ENCODE measurements at places on chromosomes 4 and X. TPM values are rescaled to one million over a fixed set of nuclear protein-coding genes. Genes with fewer than 3 reads are reported as not detected.

GRCh38 chr4:102585329-102585728 lies 84.2 kb downstream of the NFKB1 start:
- peaks cover 87% of the 10 kb centered on the region for H3K4me1 ChIP-seq
- peaks cover 84% of the 10 kb centered on the region for H3K36me3 ChIP-seq
- DNase-seq: no peak

- H3K4me1 ChIP-seq: no peaks in the 10 kb centered on the region
- no peaks in the 10 kb centered on the region for H3K36me3 ChIP-seq
- H3K27me3 ChIP-seq: peaks cover 19% of the 10 kb centered on the region
- no peak overlapping the region for H3K4me3 ChIP-seq
Measured at GRCh38 chr4:107806196-107806595, 18.5 kb upstream of the SGMS2 start.

DNA sequence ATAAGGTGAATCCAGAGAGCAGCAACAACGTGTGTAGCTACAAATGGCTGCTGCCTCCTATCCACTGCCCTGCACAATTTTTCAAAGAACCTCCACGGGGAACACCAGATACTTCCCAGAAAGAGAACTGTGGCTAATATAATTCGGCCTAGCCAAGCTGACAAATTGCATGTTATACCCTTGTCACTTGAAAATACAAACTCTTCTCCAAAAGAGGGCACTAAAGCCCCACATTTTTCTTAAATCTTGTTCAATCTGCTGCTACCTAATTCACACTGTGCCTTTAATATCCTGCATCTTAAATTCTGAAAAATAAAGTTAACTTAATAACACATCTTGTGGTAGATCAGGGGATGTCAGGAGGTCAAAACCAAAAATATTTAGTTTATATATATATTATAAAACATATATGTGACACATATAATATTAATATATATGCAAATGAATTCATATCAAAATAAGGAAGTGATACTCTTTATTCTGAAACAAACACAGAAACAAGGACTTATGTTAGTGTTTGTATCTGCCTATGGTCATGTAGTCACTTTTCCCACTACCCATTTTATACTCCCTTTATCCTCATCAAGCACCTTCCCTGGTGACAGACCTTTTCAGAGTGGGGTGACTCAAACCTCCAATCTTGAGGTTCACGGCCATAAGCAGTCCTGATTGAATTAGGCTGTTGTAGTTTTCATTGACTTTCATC lies 24.1 kb downstream of the CT45A1 start:
- H3K27me3 ChIP-seq: no peaks in the 10 kb centered on the region
- H3K27ac ChIP-seq: no peak overlapping the region
- no peak overlapping the region for H3K4me3 ChIP-seq
- no peaks in the 10 kb centered on the region for H3K36me3 ChIP-seq
- no peaks in the 10 kb centered on the region for H3K4me1 ChIP-seq

DNA sequence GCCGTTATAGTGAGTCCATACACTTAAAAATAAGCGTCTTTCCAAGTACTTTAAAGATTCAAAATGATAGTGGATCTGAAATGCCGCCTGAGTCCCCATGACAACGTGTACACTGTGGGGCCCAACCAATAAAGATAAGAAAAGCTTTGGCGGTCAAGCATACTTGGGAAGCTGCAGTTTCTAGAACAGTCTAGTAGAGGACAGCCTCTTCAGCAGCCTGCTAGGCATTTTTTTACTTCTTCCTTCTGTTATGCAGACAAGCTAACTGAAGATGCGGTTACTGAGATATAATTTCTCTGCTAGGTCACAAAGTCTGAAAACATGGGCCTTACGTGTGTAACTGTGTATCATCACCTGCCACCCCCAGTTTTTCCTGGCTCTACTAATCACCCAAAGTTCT lies 402 bp upstream of the UPRT start:
- peaks cover 14% of the 10 kb centered on the region for H3K36me3 ChIP-seq
- peak overlapping the region; percentile 89 for H3K4me3 ChIP-seq
- H3K27me3 ChIP-seq: no peaks in the 10 kb centered on the region
- H3K4me1 ChIP-seq: peaks cover 30% of the 10 kb centered on the region
- DNase-seq: no peak
- H3K27ac ChIP-seq: peak overlapping the region; percentile 94

DNA sequence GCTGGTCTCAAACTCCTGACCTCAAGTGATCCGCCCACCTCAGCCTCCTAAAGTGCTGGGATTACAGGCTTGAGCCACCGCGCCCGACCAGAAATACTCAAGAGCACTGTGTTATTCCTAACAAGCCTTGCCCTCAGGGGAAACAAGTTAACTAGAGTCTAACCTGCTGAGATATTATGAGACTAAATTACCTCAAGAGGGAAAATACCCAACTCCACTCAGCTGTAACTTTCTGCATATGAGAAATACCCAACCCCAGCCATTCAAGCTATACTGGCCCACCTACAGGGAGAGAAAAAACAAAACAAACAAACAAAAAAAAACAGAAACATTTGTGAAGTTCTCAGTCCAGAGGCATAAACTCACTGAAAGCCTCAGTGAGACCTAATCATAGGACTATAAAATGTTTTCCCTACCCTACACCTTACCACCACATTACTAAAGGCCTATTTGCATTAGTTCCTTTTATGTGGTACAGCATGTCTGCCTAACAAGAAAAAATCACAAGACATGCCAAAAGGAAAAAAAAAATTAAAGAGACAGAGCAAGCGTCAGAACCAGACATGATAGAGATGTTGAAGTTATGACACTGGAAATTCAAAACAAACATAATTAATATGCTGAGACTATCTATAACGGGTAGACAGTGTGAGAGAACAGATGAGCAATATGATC lies 876.0 kb downstream of the FSTL5 start:
- H3K27me3 ChIP-seq: no peaks in the 10 kb centered on the region
- H3K36me3 ChIP-seq: no peaks in the 10 kb centered on the region
- no peak overlapping the region for H3K27ac ChIP-seq
- DNase-seq: no peak
- no peaks in the 10 kb centered on the region for H3K4me1 ChIP-seq

TMEM31 gene
- not detected for total RNA-seq
